Activated T-cell treated with anti-CD3 and anti-CD28 coated beads, Interleukin-2, amount 50 U/mL, for 48 hours (primary cell): ENCODE measurements at places on chromosomes 2 and 18.

- DNase-seq: no peak
These were observed 48.2 kb upstream of the PAPOLG start for GRCh38 chr2:60707750-60708371.

DNA sequence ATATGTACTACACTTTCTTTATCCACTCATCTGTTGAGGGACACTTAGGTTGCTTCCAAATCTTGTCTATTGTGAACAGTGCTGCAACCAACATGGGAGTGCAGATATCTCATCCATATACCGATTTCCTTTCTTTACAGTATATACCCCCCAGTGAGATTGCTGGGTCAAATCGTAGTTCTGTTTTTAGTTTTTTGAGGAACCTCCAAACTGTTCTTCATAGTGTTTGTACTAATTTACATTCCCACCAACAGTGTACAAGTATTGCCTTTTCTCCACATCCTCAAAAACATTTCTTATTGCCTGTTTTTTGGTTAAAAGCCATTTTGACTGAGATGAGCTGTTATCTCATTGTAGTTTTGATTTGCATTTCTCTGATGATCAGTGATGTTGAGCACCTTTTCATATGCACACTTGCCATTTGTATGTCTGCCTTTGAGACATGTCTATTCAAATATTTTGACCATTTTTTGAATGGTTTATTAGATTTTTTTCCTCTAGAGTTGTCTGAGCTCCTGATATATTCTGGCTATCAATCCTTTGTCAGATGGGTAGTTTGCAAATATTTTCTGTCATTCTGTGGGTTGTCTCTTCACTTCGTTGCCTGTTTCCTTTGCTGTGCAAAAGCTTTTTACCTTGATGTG, 12.2 kb downstream of the PLEK start:
- DNase-seq: no peak

- DNase-seq: peak; percentile 71
These were observed 412 bp upstream of the NCK2 start for GRCh38 chr2:105744091-105744908.

DNA sequence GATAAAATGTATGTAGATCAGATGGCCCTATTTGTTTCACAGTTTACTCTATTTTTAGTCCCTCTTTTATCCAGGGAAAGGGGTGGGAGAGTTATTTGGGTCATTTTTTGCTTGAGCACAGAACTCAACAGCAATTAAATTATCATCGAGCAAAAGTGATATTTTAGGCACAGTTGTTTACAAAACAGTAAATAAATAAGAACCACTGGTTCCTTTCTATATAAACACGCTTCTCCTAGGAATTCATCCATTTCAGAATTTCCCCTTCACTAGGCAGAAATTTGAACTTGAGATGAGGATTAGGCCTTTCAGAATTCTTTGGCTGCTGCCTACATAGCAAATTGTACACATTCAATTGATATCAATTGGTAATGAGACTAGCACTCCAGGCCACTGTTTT, 812.4 kb downstream of the CNTNAP5 start:
- DNase-seq: no peak

DNA sequence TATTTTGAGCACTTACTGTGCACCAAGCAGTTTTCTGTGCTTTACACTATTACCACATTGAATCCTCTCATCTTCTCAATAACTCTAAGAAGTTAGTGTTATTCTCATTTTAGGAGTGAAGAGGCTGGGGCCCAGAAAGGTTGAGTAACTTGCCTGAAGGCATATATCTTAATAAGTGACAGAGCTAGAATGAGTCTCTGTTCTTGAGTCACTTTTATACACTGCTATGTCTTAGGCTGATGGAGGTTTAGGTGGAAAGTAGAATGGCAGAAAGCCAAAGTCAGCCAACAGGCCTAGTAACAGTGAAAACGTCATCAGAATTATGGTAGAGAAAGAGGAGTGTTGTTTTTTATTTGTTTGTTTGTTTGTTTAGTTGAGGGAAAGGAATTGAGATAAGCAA, 27.9 kb upstream of the RPE start:
- no peak for DNase-seq

- no peak for DNase-seq
These were observed 9.8 kb downstream of the MCEE start for GRCh38 chr2:71120195-71120594.

DNA sequence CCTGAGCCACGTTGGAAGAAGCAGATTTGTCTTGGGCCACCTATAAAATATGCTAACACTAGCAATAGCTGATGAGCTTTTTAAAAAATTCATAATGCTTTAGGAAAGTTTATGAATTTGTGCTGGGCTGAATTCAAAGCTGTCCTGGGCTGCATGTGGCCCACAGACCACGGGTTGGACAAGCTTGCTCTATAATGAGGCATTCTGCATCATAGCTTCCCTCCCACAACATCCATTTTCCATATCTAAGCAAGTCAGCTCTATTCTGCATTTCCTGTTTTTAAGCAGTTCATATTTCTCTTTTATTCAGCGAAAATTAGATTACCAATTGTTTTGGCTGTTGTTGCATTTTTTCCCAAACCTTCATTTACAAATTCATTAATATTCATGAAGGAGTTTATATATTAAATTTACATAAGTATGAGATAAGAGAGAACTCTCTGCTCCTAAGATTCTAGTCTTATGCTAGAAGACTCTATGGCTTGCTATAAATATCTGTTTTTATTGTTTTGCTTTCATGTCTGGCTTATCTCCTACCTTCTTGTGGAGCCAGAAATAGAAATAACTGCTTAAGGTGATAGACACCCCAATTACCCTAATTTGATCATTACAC, 114.5 kb upstream of the HNRNPA3 start:
- DNase-seq: no peak

DNA sequence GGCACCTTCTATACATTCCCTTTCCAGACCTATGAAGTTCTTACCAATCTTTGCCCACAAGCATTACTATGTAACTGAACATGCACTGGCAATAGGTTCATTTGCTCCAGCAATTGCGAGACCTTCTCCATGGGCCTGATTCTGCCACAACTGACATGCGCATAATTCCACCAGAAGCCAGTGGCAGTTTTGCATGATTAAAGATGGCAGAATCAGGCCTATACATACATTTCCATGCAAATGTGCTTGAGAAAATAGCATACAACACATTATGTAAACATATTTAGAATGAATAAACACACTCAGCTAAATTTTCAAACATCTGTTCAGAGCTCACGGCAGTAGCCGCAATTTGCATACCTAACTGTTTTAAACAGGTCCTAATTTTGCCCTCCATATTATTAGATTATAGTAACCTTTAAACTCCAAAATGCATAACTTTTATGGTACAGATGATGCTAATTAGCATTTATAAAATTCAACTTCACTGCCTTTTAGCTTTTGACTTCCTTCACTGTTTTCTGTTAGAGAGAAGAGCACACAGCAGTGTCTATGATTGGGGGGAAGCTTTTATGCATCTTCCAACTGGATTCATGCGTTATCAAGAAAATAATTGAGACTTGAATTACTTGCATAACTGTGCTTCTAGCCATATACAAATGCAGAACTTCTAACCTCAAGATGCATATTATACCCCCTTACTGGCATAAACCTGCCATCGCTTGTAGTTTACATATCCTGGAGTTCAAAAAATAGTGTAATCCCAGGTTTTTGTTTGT, 155.3 kb upstream of the CDH19 start:
- no peak for DNase-seq

DNA sequence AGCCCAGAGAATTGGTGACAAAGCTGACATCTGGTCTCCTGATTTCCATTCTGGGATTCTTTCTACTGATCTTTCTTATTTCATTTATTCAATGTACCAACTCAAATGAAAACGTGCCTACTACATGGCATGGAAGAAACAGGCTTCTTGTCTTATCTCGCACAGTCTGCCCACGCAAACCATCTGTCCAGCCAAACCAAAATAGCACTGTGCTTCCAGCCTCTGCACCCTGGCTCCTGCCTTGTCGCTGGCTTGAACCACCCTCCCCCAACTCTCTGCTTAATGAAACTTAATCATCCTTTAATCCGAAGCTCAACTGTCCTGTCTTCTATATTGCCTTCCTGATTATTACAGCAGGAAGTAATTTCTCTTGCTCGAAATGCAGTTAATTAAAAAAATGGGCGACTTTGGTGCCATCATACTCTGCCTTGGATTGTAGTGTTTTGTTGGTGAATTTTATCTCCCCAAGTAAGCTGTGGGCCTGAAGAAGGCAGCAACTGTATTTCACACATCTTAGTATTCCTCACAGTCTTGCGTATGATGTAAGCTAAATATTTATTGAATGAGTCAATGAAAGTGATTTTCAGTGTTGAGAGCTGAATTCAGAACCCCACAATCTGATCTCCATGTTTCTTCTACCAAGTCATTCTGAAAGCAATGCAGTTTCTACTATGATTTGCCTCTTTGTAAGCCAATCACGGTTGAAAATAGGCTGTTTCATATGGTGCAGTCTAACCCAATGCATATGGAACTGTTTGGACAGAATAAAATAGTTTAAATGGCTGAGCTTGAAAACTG, 190.8 kb downstream of the TMEM247 start:
- DNase-seq: no peak

GRCh38 chr2:8144785-8145184, 537.1 kb upstream of the ID2 start:
- DNase-seq: no peak

DNA sequence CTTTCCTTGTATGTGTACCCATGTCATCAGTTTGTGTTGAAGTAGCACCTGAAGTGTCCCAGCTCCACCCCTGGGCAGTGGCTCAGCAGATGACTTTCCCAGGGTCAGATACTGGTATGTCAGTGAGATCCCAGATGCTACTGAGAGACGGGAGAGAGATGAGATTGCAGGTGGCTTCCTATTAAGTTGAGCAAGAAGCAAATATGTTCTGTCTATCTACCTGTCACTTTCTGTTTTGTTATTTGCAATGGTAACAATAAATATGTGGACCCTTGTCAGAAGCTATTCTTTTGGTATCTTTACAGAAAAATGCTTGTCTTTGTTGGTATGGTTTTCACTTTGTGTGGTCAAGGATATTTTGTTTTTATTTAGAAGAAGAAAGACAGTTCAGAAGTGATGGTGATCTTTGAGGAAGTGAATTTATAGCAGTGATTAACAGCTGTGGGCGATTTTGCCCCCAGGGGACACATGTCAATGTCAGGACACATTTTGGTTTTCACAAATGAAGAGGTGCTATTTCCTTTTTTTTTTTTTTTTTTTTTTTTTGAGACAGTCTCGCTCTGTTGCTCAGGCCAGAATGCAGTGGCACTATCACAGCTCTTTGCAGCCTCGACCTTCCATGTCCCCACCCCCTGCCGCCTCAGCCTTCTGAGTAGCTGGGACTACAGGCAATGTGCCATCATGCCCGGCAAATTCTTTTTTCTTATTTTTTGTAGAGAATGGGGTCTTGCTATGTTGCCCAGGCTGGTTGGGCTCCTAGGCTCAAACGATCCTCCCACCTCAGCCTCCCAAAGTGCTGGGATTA, 21.4 kb downstream of the MGAT5 start:
- DNase-seq: no peak

- no peak for DNase-seq
These were observed 25.0 kb upstream of the RNF103 start for GRCh38 chr2:86648681-86649080.

GRCh38 chr2:24877646-24878045, 42.4 kb downstream of the ADCY3 start:
- DNase-seq: no peak

DNA sequence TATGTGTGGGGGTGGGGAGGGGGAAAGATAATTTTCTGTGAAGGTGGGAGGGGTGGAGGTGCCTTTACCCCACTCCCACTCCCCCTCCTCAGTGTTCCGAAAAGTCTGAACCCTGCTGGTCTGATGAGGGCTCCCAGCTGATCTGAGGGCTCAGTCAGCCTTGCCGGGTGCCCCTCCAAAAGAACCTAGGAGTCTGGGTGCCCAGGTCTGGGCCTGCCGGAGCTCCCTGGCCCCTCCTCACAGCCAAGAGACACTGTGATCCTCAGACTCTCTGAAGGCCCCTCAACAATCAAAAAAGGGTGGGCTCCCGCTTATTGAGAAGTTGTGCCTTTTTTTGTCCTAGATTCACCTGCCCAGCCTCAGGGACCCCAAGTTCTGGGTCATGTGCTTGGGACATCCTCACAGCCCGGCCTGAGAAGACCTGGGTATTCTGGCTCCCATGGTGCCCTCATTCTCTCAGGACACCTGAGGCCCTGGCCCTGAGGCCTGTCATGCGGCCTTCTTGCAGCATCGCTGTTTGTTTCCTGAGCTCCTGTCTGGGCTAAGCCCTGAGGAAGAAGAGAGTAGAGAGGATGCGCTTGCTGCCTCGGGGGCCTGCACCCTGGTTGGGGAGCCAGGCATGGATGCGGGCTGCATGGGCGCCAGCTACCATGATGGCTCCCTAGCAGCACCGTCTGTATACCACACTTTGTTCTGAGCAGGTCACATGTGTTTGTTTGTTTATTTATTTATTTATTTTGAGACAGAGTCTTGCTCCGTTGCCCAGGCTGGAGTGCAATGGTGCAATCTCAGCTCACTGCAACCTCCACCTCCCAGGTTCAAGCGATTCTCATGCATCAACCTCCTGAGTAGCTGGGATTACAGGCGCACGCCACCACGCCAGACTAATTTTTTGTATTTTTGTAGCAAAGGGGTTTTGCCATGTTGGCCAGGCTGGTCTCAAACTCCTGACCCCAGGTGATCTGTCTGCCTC, 44.0 kb downstream of the SDC1 start:
- no peak for DNase-seq

DNA sequence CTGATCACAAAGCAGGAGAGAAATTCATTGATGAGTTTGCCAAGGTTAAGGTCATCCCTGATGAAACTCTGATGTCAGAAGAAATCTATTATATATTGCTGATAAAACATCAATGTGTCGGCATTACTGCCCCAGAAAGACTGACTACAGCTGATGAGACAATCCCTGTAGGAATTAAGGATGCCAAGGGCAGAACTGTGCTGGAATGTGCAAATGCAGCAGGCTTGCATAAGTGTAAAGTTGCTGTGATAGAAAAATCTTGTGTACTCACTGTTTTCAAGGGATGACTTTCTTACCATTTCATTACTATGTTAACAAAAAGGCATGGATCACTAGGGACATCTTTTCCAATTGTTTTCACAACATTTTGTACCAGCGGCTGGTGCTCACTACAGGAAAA, 19.7 kb upstream of the MARCO start:
- DNase-seq: no peak

DNA sequence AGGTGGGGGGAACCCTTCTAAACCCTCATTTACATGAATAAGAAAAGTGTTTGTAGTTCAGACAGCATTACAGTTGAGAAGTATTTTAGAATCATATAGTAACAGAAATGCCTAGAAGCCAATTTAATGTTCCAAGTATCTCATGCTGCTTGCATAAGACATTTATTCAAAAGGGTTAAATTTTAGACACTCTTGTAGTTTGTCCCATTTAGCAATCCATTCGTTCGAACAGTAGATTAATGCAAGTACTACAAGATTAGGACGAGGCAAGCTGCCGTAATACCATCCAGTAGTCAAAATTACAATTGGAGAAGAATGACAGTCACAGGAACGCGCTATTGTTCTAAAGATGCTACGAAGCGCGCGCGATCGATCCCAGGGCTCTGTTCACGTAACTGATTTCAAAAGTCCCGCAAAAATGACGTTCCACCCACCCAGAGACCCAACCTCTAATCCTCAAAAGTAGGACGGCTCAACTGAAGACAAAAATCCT, 1.2 kb downstream of the TMEM237 start:
- DNase-seq: no peak
